ENCODE measurements at places on chromosomes 2 and 18. TPM values are rescaled to one million over a fixed set of nuclear protein-coding genes. Genes with fewer than 3 reads are reported as not detected.

HOXD11 gene
- total RNA-seq: not detected

DOK6 gene
- 0.45 TPM for total RNA-seq

POTEF gene
- not detected for total RNA-seq

FEZ2 gene
- 51.5 TPM for total RNA-seq

ELOA2 gene
- not detected for total RNA-seq

NOSTRIN gene
- 0.23 TPM for total RNA-seq

VAPA gene
- 110 TPM for total RNA-seq

COLEC12 gene
- total RNA-seq: 49.6 TPM

ACMSD gene
- not detected for total RNA-seq

IL1F10 gene
- not detected for total RNA-seq

CXCR1 gene
- total RNA-seq: not detected

CD8A gene
- total RNA-seq: not detected

SLC9A2 gene
- not detected for total RNA-seq

RFX8 gene
- 2.8 TPM for total RNA-seq

RFTN2 gene
- 9.0 TPM for total RNA-seq

TMEM178A gene
- total RNA-seq: 3.5 TPM

ANKRD53 gene
- total RNA-seq: 0.15 TPM

D2HGDH gene
- total RNA-seq: 17.8 TPM

VWC2L gene
- total RNA-seq: not detected

SOX11 gene
- total RNA-seq: not detected

CACNB4 gene
- 0.15 TPM for total RNA-seq

SCG2 gene
- total RNA-seq: 36.4 TPM

SERPINB12 gene
- total RNA-seq: not detected

PROKR1 gene
- not detected for total RNA-seq

DCDC2C gene
- not detected for total RNA-seq

GPR39 gene
- 0.98 TPM for total RNA-seq

STPG4 gene
- 0.23 TPM for total RNA-seq

TSHZ1 gene
- 1.7 TPM for total RNA-seq

C1QL2 gene
- not detected for total RNA-seq

CEBPZ gene
- 32.5 TPM for total RNA-seq

DPP4 gene
- 42.1 TPM for total RNA-seq

FIGLA gene
- total RNA-seq: not detected

CD8B gene
- total RNA-seq: not detected

TDRD15 gene
- not detected for total RNA-seq

MSTN gene
- not detected for total RNA-seq

PARD3B gene
- total RNA-seq: 19.1 TPM

FAM161A gene
- 1.9 TPM for total RNA-seq

SLC38A11 gene
- total RNA-seq: not detected

SEPTIN10 gene
- total RNA-seq: 114 TPM

M1AP gene
- not detected for total RNA-seq

GPR75 gene
- total RNA-seq: 1.4 TPM

ANKRD29 gene
- 0.60 TPM for total RNA-seq

MRO gene
- not detected for total RNA-seq

MYOM1 gene
- 0.98 TPM for total RNA-seq

GPBAR1 gene
- total RNA-seq: not detected

TRIM43 gene
- not detected for total RNA-seq

FAM117B gene
- 1.4 TPM for total RNA-seq

NTSR2 gene
- total RNA-seq: not detected

OR6B2 gene
- total RNA-seq: not detected

RASGRP3 gene
- total RNA-seq: 4.1 TPM

PLGLB2 gene
- total RNA-seq: 0.23 TPM

SLC11A1 gene
- 0.12 TPM for total RNA-seq

RESP18 gene
- total RNA-seq: not detected

SLC39A6 gene
- 69.2 TPM for total RNA-seq

AFF3 gene
- 0.08 TPM for total RNA-seq

TUBB8B gene
- not detected for total RNA-seq

C2orf15 gene
- total RNA-seq: 0.12 TPM

All from smooth muscle cell of the coronary artery (primary cell).